ENCODE measurements at places on chromosomes 3 and 15.

GRCh38 chr3:186261638-186262037, 100.4 kb downstream of the DGKG start:
- DNase-seq: no peak

GRCh38 chr3:42706721-42707619, 4.4 kb upstream of the HHATL start:
- no peak for DNase-seq

DNA sequence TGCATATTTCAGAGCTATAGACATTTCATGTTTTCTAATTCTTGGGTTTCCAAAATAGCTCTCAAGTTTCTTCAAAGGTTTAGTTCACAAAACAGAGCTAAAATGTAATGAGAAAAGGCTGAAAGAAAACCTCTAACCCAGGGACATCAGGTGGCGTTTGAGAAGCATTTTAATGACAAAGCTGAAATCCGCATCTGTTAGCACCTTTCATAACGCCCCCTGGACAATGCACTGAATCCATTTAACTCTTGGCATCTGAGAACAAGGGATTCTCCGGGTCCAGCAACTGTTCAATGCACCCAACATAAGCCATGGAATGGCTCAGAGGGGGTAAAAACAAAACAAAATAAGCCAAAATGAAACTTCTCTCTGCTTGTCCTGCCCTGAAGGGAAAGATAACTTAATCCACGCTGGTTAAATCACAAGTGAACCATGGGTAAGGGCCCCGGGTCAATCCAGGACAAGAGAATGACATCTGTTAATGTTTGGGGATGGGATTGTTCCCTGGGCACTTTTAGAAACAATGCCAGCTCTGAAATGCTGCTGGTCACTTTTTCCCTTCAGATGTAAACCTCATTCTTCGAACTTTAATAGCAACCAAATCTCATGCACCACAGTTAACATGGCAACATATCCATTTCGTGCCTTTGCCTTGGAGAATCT, 466.2 kb upstream of the ADAMTS9 start:
- DNase-seq: no peak

DNA sequence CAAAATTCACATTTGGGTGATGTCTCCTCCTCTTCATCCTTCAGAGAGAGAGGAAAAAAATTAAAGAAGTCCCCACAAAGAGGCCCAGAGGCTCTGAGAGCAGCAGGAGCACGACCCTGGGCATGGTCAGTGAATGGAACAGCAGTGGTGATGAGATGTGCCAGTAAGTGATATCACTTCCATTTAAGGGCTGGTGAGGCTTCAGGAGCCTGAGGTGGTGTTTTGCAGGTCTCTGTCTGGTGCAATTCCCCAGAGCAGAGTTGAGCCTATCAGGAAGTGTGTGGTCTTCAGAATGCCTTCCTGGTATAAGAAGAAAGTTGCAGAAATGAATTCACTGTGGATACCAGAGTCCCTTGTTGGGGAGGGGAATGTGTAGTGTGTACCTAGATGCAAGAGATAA, 21.4 kb downstream of the ERICH6 start:
- no peak for DNase-seq

- no peak for DNase-seq
Observed at GRCh38 chr3:122957707-122958689, 69.6 kb downstream of the SEMA5B start.

DNA sequence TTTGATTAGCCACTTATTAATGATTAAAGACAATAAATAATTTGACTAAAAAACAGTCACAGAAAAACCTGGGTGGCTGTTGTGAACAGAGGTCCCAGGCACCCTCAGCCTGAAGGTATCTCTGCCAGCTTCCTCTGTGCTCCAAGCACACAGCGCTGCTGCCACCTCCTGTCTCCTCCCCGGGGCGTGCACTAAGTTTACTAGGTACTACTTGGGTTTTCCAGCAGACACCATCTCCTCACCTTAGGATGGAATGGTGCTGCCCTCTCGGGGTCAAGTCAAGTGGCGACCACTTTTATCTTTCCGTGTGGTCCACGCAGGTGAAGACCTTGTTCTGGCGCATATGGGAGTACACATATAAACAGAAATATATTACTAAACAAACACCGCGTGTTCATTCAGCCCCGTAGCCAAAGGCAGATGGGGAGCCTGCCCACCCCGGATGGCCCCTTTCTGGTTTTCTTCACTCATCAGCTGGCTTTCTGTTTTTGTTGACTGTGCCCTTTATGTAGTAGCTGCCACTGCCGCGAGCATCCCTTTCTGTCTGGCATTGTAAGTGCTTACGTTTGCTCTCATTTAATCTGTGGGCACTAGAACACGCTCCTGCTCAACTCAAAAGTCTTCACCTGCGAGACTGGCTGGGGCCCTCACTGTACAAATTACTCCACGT, 128.0 kb downstream of the LRIG1 start:
- DNase-seq: no peak

DNA sequence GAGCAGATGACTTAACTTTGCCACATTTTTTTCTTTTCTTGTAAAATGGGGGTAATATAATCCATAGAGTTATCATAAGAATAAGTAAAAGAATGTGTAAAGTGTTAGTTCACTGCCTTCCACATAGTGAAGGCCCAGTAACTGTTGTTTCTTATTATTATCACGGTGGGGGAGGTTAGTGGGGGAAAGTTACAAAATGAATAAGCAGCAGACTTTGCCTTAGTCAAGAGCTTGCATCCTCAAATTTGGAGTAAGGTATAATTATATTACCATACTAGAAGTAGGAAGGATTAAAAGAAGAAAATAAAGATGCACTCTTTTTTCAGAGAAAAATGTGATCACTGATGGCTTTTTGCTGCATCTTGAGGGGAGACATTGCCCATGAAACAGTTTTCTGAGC, 247.6 kb downstream of the PTPRG start:
- DNase-seq: no peak

DNA sequence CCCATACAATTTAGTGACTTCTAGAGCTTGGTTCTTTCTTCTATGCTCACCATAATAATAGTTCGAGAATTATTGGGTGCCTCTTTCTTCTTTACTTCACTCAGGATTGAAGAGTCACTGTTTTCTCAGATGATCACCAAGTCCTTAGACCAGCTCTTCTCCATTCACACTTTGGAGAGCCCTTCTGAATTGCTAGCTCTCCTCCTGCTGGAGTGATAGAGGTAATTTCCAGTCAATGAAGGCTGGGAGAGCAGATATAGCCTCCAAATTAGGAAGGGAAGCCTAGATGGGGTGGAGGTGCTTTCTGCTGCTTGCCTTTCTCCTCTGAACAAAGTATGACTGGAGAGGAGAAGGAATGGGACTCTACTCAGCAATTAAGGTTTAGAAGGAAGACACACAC, 10.7 kb upstream of the BBX start:
- DNase-seq: no peak

DNA sequence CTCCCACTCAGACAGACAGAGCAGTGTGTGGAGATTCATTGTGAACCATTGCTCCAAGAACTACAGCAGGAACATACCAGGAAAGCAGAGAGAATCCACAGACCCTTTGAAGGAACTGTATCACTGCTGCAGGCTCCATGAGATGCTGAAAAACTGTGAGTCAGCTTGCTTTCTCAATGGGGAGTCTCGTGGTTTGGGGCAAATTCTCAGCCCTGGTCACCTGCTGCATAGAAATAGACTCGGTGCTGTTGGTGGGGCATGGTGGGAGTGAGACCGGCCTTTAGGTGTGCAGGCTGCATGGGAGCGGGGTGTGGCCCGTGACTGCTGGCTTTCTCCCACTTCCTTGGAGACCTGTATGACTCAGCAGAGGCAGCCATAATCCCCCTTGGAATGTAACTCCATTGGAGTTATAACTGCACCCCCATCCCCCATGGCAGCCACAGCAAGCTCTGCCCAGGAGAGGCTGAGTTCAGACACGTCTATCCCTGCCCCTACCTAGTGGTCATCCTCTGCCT, 35.6 kb downstream of the ALCAM start:
- DNase-seq: peak; percentile 83
